ENCODE measurements at places on chromosomes 2 and 18. TPM values are rescaled to one million over a fixed set of nuclear protein-coding genes. Genes with fewer than 3 reads are reported as not detected.

GRCh38 chr18:21904856-21905255, 164.3 kb downstream of the MIB1 start:
- H3K27me3 ChIP-seq, result peaks cover 4% of the 10 kb centered on the region
- no peaks in the 10 kb centered on the region for H3K4me1 ChIP-seq
- H3K36me3 ChIP-seq, result no peaks in the 10 kb centered on the region
- DNase-seq, result no peak

- no peak for DNase-seq
- no peaks in the 10 kb centered on the region for H3K36me3 ChIP-seq
- H3K27me3 ChIP-seq, result no peaks in the 10 kb centered on the region
- H3K4me1 ChIP-seq, result no peaks in the 10 kb centered on the region
These were observed 170.7 kb downstream of the CYRIA start for GRCh38 chr2:16494836-16495508.

DNA sequence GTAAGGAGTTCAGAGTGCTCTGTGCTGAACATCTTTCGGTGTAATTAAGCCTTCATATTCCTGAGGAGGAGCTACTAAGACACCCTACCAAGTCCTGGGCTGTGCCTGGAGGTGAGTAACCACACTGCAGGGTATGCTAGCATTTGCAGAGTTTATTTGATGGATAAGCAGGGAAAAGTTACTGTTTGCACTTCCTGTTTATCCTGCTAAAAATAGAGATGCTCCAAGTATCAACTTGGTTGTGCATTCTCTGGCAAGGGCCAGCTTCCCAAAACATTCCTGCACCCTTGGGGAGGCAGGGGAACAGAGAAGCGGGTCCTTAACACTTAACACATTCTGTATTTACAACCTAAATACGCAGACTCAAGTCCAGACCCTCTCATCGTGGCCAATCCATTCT, 49.8 kb downstream of the PARD6G start:
- H3K27me3 ChIP-seq, result no peaks in the 10 kb centered on the region
- H3K27ac ChIP-seq, result no peak overlapping the region
- no peaks in the 10 kb centered on the region for H3K36me3 ChIP-seq
- no peak overlapping the region for H3K4me3 ChIP-seq
- no peak for DNase-seq

DNA sequence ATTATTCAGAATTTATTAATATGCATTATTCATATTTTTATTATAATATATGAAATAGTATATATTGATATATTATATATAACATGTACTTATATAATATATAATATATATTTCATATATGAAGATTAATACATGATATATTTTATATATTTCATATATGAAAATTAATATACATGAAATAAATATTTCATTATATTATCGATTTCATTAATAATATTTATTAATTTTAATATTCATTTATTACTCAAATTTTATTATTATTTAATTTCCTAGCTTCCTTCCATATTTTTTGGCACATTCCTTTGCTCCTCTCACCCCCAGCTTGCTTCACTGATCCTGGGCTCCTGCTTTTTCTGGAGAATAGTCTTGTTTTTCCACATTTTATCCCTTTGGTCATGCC, 29.7 kb downstream of the CD8B2 start:
- no peaks in the 10 kb centered on the region for H3K36me3 ChIP-seq
- H3K27ac ChIP-seq, result no peak overlapping the region
- no peak for DNase-seq
- H3K4me1 ChIP-seq, result no peaks in the 10 kb centered on the region

Gene SNORC
- total RNA-seq, result 1.7 TPM

Gene ARHGEF4
- total RNA-seq, result 1.0 TPM

GRCh38 chr2:201406077-201406662, 45.1 kb downstream of the TRAK2 start:
- H3K4me1 ChIP-seq, result peaks cover 66% of the 10 kb centered on the region
- H3K4me3 ChIP-seq, result peak overlapping the region; percentile 21
- H3K27ac ChIP-seq, result peak overlapping the region; percentile 64
- DNase-seq, result no peak
- H3K36me3 ChIP-seq, result no peaks in the 10 kb centered on the region

Gene HOXD4
- total RNA-seq, result 1.4 TPM

GRCh38 chr2:235825946-235826345, 332.1 kb downstream of the AGAP1 start:
- H3K36me3 ChIP-seq, result no peaks in the 10 kb centered on the region
- H3K4me3 ChIP-seq, result no peak overlapping the region
- DNase-seq, result no peak
- H3K27ac ChIP-seq, result no peak overlapping the region
- H3K4me1 ChIP-seq, result no peaks in the 10 kb centered on the region
- no peaks in the 10 kb centered on the region for H3K27me3 ChIP-seq

All from gastrocnemius medialis (tissue), 4 donors.